ENCODE measurements at places on chromosomes 12 and 14.

- DNase-seq, result no peak
Measured at GRCh38 chr12:2291182-2291832, 238.5 kb downstream of the CACNA1C start.

DNA sequence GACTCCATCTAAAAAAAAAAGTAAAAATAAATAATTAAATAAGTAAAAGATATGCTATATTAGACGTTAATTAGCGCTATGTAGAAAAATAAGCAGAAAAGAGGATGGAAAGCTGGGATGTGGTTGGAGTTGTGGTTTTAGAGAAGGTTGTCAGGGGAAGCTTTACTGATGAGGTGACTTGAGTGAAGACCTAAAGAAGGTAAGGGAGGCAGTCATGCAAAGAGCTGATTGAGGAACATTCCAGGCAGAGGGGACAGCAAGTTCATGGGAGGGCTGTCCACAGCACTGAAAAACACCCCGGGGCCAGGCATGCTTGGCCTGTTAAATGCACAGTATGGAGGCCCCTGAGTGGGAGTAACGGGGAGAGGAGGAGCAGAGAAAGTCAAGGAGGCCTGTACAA lies 15.7 kb downstream of the SMAGP start:
- no peak for DNase-seq

- no peak for DNase-seq
Measured at GRCh38 chr14:93047157-93047556, 68.6 kb downstream of the ITPK1 start.

DNA sequence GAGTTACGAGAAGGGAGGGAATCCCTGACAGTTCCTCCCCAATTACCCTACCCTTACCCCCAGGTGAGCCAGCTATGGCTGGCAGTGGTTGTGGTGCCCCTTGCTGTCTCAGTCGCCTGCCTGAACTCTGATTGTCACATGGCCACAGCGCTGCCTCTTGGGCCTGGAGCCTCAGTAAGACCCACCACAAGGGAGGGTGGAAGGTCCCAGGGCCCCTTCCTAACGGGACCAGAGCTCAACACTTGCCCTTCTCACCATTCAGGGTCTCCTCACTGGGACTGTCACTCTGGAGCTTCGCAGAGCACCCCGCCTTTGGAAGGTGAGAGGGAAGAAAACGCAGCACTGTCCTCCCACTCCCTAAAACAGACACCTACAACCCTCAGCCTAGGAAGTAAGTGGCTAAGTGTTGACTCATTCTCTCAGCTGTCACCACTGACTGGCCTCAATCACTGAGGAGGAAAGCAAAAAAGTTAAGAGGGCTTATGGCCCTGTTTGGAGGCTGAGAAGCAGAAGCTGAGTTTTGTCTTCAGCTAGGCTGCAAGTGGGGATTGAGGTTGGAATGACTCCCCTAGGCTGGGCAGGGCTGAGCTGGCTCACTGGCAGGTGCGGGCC lies 1.0 kb downstream of the TMEM253 start:
- DNase-seq, result no peak
